ENCODE measurements at places on chromosomes 7 and 10.
A peak's percentile ranks its signal among the peaks of the same experiment; 100 is the strongest.

DNA sequence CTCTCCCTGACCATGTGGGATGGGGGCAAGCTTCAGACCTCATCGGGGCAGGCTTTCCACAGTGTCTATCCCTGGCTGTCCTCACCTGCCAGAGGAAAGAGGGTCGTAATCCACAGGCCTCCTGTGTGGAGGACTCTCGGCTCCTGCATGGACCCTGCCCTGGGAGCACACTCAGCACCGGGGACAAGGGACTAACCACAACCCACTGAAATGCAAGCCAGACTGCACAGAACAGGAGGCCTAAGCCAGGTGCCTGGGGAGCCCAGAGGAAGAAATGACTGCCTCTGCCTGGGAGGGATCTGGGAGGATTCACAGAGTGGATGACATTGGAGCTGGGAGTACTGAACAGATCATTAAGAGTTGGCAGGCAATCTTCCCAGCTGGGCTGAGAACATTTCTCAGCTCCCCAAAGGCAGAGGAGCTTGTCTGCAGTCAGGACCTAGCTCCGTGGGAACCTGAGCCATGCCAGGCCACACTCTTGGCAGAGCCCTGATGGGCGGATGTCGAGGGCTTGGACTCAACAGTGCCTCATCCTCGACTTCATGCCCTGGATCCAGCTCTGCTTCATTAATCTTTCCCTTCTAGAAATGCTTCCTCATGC, 213.4 kb downstream of the USP6NL start:
- DNase-seq: peak; percentile 30

DNA sequence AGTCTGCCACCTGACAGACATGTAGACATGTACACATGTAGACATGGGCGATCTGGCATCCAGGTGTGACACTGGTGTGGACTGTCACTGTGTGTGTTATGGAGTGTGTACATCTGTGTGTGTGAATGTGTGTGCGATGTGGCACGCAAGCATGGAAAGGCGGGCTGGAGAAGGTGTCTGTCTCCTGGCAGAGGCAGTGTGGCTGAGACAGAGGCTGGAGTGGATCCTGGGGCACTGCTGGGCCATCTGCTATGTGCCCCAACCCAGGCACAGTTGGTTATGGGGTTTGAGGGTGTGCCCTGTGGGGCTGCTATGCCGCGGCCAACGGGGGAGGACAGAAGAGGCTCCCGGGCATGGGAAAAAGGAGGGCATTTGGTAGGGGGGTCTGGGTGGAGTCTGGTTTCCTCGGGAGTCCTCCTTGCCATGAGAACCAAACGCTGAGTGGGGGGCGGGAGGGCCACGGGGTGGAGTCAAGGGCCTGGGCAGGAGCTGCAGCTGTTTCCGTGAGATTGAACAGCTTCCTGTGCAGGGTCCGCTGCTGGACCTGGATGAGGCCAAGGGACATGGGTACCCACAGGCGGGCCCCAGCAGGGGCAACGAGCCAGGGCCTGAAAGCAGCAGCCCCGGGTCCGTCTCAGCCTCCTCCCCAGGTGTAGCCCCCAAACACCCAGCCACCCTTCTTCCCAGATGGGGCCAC, 1.3 kb downstream of the ELN start:
- DNase-seq: no peak

GRCh38 chr7:47763063-47763974, 181.4 kb upstream of the TNS3 start:
- DNase-seq: peak; percentile 86

- no peak for DNase-seq
Observed at GRCh38 chr7:45052011-45052410, 36.8 kb downstream of the NACAD start.

DNA sequence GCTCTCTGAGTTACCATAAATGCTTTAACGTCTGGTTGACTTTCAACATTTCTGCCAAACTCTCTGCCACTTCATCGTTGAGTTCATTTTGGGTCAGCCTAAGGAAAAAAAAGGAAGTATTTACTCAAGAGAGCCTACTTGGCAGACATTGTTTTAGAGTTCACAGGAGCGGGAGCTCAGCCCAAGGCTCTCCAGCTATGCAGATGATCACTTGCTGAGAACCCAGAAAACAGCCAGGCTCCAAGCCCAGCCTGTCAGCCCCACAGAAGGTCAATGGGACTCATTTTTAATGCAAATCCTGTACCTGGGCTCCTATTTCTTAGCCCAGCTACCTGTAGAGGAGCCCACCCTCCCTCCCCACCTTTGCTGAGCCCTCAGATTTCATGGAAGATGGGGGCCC, 45.5 kb downstream of the NOD1 start:
- peak; percentile 69 for DNase-seq

- no peak for DNase-seq
Observed at GRCh38 chr10:112803961-112804401, 146.1 kb upstream of the TCF7L2 start.

DNA sequence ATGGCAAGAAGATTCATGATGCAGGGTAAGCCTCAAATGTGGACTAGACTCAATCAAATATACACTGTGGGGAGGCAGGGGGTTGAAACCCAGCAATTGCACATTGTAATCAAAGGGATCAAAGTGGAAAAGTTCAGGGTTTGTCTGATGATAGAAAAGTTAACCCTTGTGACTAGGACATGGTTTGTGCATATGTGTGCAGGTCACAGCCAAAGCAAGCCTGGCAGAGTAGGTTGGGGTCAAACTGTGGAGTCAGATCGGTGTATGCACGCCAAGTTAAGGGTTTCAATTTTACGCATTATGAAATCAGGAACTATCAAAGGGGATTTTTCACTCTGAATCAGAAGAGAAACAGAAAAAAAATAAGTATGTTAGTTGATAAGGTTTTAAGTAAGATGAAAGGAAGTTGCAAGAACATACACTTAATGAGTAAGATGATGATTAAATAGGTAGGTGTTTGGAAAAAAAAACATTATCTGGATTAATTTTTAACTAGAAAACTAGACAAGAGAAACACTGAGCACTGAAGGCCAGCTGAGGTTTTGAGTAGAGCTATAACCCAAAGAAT, 188.3 kb downstream of the DGKB start:
- DNase-seq: no peak

GRCh38 chr7:14340393-14341074, 351.1 kb upstream of the ETV1 start:
- DNase-seq: no peak

DNA sequence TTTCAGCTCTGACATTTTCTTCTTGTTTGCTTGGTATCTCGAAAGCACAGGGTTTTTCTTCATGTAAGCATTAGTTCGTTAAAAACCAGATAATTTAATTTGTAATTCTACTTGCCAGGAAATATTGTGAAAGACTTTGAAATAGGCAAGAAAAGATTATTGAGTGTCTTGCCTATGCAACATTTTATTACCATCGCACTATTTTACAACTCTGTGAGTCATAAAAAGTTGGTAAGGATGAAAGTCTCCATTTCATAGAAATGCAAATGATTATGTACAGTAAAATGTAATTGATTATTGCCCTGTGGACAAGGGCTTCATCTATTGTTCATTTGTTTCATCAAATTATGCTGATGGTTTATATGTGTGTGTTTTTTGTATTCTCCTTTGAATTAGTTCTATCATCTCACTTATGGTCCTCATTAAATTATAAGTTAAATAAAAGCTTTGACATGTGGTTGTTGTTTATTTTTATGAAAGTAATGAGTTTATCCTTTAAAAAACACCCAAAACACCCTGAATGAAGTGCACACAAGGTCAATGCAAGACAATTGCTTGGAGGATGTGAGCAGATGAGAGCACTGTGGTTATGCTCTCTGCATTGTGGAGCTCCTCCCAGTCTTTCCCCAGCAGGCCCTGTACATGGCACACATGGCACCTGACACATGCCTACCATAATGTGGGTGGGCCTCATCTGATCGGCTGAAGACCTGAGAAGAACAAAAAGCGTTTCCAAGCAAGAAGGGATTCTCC, 230.8 kb downstream of the CXCL12 start:
- peak; percentile 15 for DNase-seq

DNA sequence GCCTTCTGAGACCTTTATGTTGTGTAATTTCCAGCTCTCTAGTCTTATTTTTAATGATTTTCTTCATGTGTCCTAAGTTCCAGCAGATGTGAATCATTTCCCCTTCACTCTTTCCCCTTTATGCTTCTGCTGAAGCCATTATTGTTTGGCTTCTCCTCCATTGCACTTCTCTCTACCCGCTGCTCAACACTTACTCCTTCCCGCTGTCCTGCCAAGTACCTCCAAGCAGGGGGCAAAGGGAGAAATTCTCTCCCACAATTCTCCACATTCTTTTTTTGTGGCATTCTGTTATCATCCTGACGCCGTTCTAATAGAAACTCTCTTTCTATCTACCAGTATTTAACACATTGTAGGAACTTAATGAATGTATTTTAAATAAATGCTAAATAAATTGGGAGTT, 388.9 kb upstream of the TPK1 start:
- DNase-seq: no peak

DNA sequence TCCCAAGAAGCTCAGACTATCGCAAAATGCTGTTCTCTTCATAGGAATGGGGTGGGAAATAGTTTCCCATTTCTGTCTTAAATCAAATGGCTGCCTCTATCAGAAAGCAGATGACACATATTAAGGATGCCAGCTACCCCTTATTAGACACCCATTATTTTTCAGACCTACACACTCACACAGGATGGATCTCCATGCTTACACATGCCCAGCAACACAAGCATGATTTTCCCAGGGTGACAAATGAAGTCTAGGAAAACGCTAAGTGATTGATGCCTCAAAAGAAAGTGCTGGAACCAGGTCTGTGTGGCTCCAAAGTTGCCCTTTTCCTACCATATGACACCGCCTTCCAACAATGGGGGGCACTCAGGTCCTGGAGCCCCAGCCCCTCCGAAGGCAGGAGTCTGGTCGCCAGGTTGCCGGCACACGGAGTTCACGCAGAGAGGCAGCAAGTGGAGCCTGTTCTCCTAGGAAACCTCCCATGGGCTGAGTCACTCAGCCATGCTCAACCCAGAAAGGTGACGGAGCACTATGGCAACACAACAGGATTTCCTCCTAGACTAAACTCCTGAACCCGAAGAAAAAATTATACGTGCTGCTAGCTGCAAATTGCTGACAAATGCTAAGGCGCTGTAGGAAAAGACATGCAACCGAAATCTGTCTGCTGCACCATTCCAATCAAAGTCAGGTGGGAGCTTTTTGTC, 19.8 kb downstream of the VOPP1 start:
- peak; percentile 31 for DNase-seq

GRCh38 chr10:53256623-53257022, 484.0 kb upstream of the MBL2 start:
- no peak for DNase-seq

DNA sequence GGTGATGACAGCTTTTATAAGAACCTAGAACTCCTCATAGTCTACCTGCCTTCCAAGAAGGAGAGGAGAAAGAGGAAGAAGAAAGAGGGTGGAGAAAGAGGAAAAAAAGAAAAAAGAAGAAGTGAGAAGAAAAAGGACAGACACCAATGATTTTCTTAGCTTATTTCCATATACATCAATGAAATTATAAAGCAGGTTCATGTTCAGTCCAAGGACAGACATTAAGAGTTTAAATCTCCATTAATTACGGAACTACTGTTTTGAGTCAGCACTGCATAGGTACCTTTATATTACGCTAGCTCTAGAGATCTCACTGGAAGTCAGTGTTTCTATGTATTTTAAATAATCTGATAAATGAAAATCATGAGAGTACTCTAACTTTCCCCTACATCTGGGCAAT, 309.0 kb upstream of the HGF start:
- DNase-seq: no peak

DNA sequence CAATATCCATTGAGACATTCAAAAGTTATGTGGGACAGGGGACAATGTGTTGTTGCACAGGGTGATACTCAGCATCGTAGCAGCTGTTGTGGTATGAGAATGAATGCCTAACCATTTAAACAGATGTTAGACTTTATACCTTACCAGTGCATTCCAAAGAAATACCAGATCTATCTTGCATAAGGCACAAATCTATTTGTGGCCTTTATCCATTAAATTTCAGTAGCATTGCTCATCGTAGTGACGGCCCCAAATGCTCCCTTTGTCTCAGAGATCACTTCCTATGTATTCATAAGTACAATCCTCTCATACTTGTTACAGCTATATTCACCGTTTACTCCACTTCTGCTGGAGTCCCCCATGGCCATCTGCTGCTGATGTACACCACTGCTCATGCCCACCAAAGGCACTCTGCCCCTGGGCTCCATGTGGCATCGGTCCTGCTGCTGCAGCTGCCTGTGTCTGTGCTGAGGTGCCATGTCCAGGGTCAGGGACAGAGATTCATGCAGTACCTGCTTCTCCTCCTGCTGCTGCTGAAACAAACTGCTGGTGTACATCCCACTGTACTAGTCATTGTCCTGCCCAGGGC, 96.3 kb downstream of the CPED1 start:
- DNase-seq: peak; percentile 83

DNA sequence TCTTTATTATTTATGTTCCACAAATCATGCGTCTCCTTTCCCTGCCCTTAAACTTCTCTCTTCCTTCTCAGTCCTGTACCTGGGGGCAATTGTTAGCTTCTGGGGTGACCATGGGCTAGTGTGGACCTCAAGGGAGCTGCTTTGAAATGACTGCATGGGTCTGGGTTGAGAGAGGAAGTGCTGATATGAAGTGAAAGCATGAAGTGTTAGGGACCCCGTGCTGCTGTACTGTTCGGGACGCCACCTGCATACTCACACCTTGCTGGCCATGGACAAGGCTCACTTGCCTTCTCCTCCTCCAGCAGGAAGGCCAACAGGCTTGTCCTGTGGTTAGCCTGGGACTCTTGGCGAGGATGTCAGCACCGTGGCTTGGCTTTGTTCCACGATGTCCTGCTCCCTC, 56.7 kb downstream of the MTPN start:
- no peak for DNase-seq

- DNase-seq: peak; percentile 74
Observed at GRCh38 chr10:62831346-62831745, 15.2 kb upstream of the EGR2 start.

GRCh38 chr10:51371743-51372142, 297.5 kb downstream of the PRKG1 start:
- DNase-seq: no peak

- DNase-seq: no peak
Observed at GRCh38 chr7:106589198-106589879, 71.6 kb downstream of the CCDC71L start.

DNA sequence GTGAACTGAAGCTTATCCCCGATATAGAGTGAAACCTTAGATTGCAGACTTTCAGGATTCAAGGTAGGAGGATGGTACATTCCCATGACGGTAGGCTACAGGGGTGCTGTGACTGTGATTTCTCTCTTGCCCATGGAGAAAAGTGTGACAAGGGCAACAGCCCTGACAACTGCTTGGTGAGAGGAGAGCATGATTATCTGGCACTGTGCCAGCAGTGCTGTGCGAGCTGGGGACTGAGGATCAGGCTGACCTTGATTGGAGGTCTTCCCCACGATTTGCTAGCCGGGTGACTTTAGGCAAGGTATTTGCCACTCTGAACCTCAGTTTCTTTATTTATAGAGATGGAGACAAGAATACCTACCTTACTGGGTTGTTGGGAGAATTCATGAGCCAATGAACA, 229.5 kb downstream of the PTEN start:
- DNase-seq: no peak

GRCh38 chr10:15754937-15755336, 35.2 kb upstream of the ITGA8 start:
- DNase-seq: no peak

GRCh38 chr7:142784096-142784495, 13.3 kb downstream of the PRSS2 start:
- DNase-seq: no peak
